Activated T-cell treated with anti-CD3 and anti-CD28 coated beads, Interleukin-2, amount 50 U/mL, for 72 hours (primary cell): ENCODE measurements at places on chromosomes 6 and 20. TPM values are rescaled to one million over a fixed set of nuclear protein-coding genes. Genes with fewer than 3 reads are reported as not detected.

DNA sequence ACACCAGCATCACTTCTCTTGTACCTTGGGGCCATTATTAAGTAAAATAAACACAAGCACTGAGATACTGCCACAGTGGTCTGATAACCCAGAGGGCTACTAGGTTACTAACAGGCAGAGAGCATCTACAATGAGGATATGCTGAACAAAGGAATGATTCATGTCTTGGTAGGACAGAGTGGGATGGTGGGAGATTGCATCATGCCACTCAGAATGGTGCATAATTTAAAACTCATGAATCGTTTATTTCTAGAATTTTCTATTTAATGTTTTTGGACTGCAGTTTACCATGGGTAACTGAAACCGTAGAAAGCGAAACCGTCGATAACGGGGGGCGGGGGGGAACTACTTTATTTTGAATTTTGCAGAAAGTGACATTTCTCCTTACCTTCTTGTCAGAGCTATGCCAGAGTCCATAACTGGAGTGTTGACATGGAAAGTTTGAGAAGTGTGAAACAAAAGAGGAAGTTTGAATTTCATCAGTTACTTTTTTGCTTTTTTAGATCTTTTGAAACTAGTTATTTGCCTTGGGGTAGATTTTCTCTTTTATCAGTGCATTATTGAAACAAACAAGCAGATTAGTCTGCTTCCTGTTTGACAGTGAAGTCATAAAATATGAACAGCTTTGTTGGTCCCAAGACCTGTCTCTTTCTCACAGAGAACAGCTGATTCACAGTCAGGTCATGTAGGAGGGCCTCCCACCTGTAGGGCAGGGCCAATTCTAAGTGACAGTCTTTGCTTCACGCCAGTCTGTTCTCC, 124.9 kb downstream of the KLHL32 start:
- DNase-seq = peak; percentile 21
- H3K4me3 ChIP-seq = peak overlapping the region; percentile 63
- H3K4me1 ChIP-seq = peaks cover 18% of the 10 kb centered on the region
- H3K36me3 ChIP-seq = no peaks in the 10 kb centered on the region

DNA sequence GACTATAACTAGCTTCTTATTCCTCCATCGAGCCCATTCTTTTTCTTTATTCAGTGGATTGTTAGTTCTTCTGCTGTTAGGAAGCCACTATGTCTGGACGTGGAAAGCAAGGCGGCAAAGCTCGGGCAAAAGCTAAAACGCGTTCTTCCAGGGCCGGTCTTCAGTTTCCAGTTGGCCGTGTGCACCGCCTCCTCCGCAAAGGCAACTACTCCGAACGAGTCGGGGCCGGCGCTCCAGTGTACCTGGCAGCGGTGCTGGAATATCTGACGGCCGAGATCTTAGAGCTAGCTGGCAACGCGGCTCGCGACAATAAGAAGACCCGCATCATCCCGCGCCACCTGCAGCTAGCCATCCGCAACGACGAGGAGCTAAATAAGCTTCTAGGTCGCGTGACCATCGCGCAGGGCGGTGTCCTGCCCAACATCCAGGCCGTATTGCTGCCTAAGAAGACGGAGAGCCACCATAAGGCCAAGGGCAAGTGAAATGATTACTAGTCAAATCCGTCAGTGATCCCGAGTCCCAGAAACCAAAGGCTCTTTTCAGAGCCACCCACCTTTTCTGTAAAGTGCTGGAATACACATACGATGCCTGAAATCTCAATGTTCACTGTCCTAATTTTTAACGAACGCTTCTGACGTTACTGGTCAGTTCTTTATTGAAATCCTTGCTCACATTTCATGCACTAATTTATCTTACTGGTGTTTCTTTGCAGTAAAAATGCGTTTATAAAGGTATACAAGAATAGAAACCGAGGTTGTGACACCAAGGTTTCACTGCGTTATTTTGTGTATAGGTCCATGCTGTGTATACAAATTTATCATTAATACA, 129.9 kb downstream of the HFE start:
- peak; percentile 89 for DNase-seq
- no peaks in the 10 kb centered on the region for H3K36me3 ChIP-seq

DNA sequence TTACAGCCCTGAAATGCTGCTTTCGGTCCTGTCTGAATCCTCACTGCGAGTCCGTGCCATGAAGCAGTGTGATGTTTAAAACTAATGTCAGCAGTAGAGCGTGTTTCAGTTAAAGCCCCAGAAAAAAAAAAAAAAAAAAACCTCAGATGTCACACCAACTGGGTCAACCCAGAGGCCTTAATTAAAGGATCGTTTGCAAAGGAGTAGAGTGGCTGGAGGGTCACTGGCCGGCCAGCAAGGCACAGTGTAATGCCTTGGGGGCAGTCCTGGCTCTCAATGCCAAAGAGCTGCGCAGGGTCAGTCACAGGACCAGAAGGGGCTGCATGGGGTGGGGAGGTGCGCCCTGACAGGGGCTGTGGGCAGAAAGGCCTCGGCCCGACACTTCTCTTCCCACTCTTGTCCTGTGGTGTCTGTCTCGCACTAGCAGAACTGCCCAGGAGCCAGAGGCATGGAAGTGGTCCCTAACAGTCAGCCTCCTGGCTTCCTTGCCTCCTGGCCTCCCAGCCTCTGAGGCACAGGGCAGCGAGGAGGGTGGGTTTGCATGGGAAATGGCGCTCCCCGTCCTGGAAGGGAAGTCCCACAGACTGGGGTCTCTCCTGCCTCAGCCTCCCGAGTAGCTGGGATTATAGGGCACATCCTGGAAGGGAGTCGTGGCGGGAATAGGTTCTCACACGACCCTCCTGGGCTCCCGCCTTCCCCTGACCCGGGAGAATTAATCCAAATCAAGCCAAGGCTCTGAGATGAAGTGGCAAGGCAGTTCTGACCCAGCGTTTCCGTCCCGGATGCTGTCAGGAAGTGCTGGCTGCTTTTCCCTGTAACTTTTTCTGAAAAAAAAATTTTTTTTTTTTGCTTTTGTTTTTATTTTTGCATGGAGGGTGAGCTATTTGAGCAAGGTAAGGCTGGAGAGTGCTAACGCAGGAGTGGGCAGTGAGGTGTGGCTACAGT, 53.7 kb upstream of the MPC1 start:
- H3K36me3 ChIP-seq = peaks cover 3% of the 10 kb centered on the region
- no peak overlapping the region for H3K4me3 ChIP-seq
- no peak for DNase-seq
- H3K27ac ChIP-seq = no peak overlapping the region
- H3K4me1 ChIP-seq = peaks cover 18% of the 10 kb centered on the region

The PRDM13 gene
- not detected for total RNA-seq

The PGC gene
- total RNA-seq = not detected

DNA sequence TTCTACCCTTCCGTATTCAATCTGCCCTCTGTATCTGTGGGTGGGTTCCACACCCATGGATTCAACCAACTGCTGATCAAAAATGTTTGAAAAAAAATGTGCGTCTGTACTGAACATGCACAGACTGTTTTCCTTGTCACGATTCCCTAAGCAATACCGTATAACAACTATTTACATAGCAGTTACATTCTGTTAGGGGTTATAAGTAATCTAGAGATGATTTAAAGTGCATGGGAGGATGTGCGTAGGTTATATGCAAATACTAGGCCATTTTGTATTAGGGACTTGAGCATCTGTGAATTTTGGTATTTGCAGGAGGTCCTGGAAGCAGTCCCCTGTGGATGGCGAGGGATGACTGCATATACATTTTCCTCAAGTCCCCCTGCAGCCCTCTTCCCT, 486.9 kb downstream of the PREX1 start:
- H3K36me3 ChIP-seq = no peaks in the 10 kb centered on the region
- H3K4me1 ChIP-seq = peaks cover 15% of the 10 kb centered on the region
- DNase-seq = no peak

GRCh38 chr6:33848484-33848883, 44.7 kb upstream of the MLN start:
- no peaks in the 10 kb centered on the region for H3K27me3 ChIP-seq
- no peaks in the 10 kb centered on the region for H3K36me3 ChIP-seq
- no peak overlapping the region for H3K4me3 ChIP-seq
- peaks cover 6% of the 10 kb centered on the region for H3K4me1 ChIP-seq

DNA sequence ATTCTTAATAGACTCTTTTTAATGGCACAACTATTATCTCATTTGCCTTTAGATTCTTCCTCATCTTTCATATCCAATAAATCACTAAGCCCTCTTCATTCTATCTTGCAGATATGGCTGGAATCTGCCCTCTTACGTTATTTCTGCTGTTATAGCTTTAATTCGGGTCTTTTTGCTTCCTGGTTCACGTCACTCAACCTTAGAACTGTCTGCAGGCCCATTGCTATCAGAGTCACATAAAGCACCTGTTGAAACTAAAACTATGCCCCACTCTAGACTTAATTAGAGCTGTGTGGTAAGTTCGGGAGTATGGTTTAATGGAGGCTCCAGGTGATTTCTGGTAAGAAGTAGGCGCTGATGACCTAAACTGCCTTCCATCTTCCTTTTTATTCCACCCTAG, 988 bp downstream of the QRSL1 start:
- no peaks in the 10 kb centered on the region for H3K27me3 ChIP-seq
- no peaks in the 10 kb centered on the region for H3K36me3 ChIP-seq
- DNase-seq = no peak
- peak overlapping the region; percentile 99 for H3K27ac ChIP-seq

- H3K36me3 ChIP-seq = peaks cover 14% of the 10 kb centered on the region
- H3K27me3 ChIP-seq = no peaks in the 10 kb centered on the region
- no peak overlapping the region for H3K27ac ChIP-seq
- no peak overlapping the region for H3K4me3 ChIP-seq
- no peak for DNase-seq
These were observed 11.1 kb downstream of the EDEM2 start for GRCh38 chr20:35135867-35136586.

- H3K36me3 ChIP-seq = no peaks in the 10 kb centered on the region
- H3K4me1 ChIP-seq = peaks cover 13% of the 10 kb centered on the region
- no peak for DNase-seq
- H3K4me3 ChIP-seq = no peak overlapping the region
- H3K27ac ChIP-seq = no peak overlapping the region
These were observed 42.9 kb downstream of the GNAS-AS1 start for GRCh38 chr20:58807801-58808200.

DNA sequence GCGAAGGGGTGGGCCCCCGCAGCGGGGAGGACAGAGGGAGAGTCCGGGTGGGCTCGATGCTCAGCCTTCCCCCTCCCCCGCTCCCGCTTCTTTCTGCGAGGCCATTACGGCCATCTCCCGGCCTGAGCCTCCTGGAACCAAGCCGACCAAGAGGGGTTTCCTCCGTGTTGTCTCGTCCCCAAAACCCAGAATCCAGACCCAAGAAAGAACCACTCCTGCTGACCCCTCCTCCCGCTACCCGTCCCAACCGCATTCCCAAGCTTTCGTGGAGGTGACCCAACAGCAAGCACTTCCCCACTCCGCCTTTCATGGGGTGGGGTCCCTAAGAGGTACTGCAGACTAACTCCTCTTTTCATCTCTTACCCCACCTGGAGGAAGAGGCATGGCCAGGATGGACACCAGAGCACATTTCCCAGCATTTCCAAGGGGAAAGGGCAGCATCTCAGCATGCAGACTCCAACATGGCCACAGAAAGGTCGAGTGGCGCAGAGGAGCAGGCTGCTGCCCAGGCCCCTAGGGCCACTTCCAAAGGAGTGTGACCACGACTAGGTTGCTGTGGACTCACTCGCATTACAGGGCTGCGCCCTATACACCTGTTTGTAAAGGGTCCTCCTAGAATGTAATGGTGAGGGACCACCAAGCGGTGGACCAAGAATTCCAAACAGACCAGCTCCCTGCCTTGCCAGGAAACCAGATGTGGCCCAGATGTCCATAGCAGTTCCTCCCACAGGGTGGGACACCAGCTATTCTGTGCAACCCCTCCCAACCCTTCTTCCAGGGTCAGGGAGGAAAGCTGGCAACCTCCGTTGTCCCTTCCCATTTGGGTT, 53.4 kb downstream of the MRPL14 start:
- peak overlapping the region; percentile 84 for H3K4me3 ChIP-seq
- no peaks in the 10 kb centered on the region for H3K36me3 ChIP-seq
- H3K27ac ChIP-seq = no peak overlapping the region
- H3K4me1 ChIP-seq = peaks cover 19% of the 10 kb centered on the region

The TRIM15 gene
- total RNA-seq = 0.95 TPM

- H3K27me3 ChIP-seq = no peaks in the 10 kb centered on the region
- peak; percentile 21 for DNase-seq
- H3K36me3 ChIP-seq = peaks cover 12% of the 10 kb centered on the region
- H3K4me3 ChIP-seq = peak overlapping the region; percentile 37
- H3K4me1 ChIP-seq = peaks cover 59% of the 10 kb centered on the region
- H3K27ac ChIP-seq = peak overlapping the region; percentile 70
These were observed 7.7 kb upstream of the ZKSCAN8 start for GRCh38 chr6:28134015-28134414.
